Neural crest cell (in vitro differentiated cells): ENCODE measurements at places on chromosomes 3 and 15. TPM values are rescaled to one million over a fixed set of nuclear protein-coding genes. Genes with fewer than 3 reads are reported as not detected.

DNA sequence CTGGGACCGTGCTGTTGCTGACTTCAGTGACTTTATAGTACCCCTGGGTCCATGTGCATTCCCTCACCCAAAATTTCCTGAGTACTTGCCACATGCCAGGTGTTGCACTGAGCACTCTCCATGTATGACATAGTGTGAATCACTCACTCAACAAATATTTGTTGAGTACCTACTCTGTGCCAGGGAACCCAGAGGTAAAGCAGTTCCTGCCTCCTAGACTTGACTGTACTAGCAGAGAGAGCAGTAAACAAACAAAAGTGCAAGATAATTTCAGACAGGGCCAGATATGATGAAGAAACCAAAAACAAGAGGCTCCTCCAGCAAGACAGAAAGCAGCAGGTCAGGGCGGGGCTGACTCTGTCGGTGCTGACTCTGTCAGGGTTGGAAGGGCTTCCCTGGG lies 12.2 kb downstream of the TGM4 start:
- no peak for DNase-seq
- H3K27ac ChIP-seq = no peak overlapping the region
- no peak overlapping the region for H3K4me3 ChIP-seq
- peaks cover 3% of the 10 kb centered on the region for H3K27me3 ChIP-seq

GRCh38 chr3:194036842-194037241 lies 99.1 kb upstream of the HES1 start:
- DNase-seq = no peak
- no peak overlapping the region for H3K4me3 ChIP-seq
- no peaks in the 10 kb centered on the region for H3K36me3 ChIP-seq
- peaks cover 36% of the 10 kb centered on the region for H3K4me1 ChIP-seq
- peaks cover 11% of the 10 kb centered on the region for H3K27me3 ChIP-seq
- no peak overlapping the region for H3K27ac ChIP-seq

- DNase-seq = no peak
- H3K27ac ChIP-seq = no peak overlapping the region
- H3K4me1 ChIP-seq = peaks cover 16% of the 10 kb centered on the region
These were observed 505.3 kb upstream of the PPP2R3A start for GRCh38 chr3:135460273-135460672.

GRCh38 chr3:177772908-177773557 lies 575.8 kb upstream of the TBL1XR1 start:
- DNase-seq = no peak
- peaks cover 55% of the 10 kb centered on the region for H3K4me1 ChIP-seq
- no peaks in the 10 kb centered on the region for H3K27me3 ChIP-seq
- H3K36me3 ChIP-seq = peaks cover 7% of the 10 kb centered on the region
- no peak overlapping the region for H3K4me3 ChIP-seq

DNA sequence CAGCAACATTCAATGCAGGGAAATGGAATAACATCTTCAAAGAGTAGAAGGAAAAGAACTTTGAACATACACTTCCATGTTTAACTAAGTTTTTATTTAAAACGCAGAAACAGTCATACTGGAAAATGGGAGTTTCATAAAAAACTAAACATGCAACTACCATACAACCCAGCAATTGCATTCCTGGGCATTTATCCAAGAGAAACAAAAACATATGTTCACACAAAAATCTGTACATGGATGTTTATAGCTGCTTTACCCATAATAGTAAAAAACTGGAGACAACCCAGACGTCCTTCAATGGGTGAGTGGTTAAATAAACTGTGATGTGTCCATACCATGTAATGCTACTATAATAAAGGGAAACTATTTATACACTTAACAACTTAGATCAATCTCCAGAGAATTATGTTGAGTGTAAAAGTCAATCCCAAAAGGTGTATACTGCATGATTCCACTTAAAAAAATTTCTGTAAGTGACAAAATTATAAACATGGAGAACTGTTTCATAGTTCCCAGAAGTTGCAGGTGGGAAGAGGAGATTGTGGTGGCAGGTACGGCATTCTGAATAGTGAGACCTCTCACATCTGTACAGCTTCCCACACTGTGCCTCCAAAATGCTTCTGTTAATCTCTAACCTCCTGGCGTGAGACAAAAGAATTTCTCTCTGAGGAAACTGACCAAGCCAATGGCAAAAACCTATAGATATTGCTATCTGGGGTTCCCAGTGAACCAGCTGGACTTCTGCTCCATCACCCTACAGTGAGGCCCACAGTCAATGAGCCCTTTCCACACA lies 23.1 kb downstream of the ISG20 start:
- DNase-seq = no peak
- no peaks in the 10 kb centered on the region for H3K36me3 ChIP-seq
- H3K27me3 ChIP-seq = peaks cover 5% of the 10 kb centered on the region
- H3K4me1 ChIP-seq = no peaks in the 10 kb centered on the region
- no peak overlapping the region for H3K27ac ChIP-seq

DNA sequence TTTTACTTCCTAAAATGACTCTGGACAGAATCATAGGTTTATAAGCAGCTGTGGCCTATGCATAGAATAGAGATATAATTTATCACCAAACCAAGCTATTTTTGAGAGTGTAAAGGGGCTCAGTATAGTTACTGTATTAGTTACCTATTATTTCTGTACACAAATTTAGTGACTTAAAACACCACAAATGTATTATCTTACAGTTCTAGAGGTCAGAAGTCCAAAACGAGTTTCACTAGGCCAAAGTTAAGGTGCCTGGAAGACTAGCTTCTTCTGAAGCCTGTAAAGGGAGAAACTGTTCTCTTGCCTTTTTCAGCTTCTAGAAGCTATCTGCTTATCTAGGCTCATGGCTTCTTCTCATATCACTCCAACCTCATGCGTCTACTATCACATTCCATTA lies 30.1 kb downstream of the CCDC54 start:
- H3K27ac ChIP-seq = no peak overlapping the region
- DNase-seq = no peak
- no peaks in the 10 kb centered on the region for H3K4me1 ChIP-seq
- no peaks in the 10 kb centered on the region for H3K36me3 ChIP-seq
- H3K27me3 ChIP-seq = no peaks in the 10 kb centered on the region

The ZNF592 gene
- 34.7 and 35.7 TPM in 2 replicates for total RNA-seq

The FAM81A gene
- 3.8 and 4.2 TPM in 2 replicates for total RNA-seq
